ENCODE measurements at places on chromosomes 7 and 10. TPM values are rescaled to one million over a fixed set of nuclear protein-coding genes. Genes with fewer than 3 reads are reported as not detected.

- no peaks in the 10 kb centered on the region for H3K36me3 ChIP-seq
- H3K4me3 ChIP-seq = no peak overlapping the region
- peak overlapping the region; percentile 97 for H3K27ac ChIP-seq
- H3K27me3 ChIP-seq = no peaks in the 10 kb centered on the region
- H3K4me1 ChIP-seq = peaks cover 16% of the 10 kb centered on the region
Observed at GRCh38 chr7:95547361-95548348, 48.7 kb downstream of the PDK4 start.

GRCh38 chr7:100789055-100789454, 38.3 kb downstream of the EPHB4 start:
- DNase-seq = no peak
- no peak overlapping the region for H3K27ac ChIP-seq
- no peaks in the 10 kb centered on the region for H3K4me1 ChIP-seq

DNA sequence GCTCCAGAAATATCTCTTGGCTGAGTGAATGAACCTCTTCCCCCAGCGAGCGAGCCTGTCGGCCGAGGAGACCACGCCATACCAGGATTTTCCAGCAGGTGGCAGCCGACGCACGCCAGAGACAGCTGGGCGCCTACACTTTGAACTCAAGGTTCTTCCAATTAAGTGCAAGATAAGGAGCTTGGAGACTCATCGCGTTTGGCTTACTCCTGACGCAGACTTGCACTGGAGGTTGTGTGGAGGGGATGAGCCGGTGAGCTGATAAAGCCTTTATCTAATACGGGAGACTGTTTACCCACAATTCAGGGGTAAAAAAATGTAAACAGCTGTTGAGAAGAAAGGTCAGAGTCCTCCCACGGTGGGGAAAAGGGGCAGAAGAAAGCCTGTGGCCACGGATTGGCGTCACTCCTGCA, 45.9 kb upstream of the EMX2 start:
- no peaks in the 10 kb centered on the region for H3K27me3 ChIP-seq
- H3K4me3 ChIP-seq = no peak overlapping the region
- H3K36me3 ChIP-seq = no peaks in the 10 kb centered on the region
- no peaks in the 10 kb centered on the region for H3K4me1 ChIP-seq

GRCh38 chr7:127877951-127878350, 153.3 kb downstream of the LRRC4 start:
- no peaks in the 10 kb centered on the region for H3K4me1 ChIP-seq
- no peaks in the 10 kb centered on the region for H3K27me3 ChIP-seq
- no peak overlapping the region for H3K27ac ChIP-seq
- H3K4me3 ChIP-seq = no peak overlapping the region
- DNase-seq = no peak

RFC2 gene
- 15.4 TPM for total RNA-seq
